ENCODE measurements at places on chromosomes 2 and 18.
A peak's percentile ranks its signal among the peaks of the same experiment; 100 is the strongest.

- DNase-seq, result no peak
Observed at GRCh38 chr2:191506515-191506914, 171.4 kb upstream of the NABP1 start.

DNA sequence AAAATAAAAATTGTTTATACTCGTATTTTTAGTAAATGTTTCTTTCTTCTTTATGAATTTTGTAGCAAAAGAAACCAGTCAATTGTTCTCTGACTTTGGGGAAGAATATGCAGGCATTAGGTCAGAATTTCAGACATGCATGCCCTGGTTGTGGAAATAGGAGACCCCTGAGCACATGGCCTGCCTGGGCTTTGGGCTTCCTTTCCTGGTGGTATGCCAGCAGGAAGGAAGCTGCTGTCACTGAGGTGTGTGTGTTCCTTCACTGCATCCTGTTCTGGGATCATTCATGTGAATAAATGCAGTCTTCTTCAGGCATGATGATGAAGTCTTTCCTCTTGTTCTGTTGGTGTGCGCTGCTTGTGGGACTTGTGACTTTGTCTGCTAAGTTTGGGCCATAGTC lies 920.2 kb upstream of the VRK2 start:
- no peak for DNase-seq

DNA sequence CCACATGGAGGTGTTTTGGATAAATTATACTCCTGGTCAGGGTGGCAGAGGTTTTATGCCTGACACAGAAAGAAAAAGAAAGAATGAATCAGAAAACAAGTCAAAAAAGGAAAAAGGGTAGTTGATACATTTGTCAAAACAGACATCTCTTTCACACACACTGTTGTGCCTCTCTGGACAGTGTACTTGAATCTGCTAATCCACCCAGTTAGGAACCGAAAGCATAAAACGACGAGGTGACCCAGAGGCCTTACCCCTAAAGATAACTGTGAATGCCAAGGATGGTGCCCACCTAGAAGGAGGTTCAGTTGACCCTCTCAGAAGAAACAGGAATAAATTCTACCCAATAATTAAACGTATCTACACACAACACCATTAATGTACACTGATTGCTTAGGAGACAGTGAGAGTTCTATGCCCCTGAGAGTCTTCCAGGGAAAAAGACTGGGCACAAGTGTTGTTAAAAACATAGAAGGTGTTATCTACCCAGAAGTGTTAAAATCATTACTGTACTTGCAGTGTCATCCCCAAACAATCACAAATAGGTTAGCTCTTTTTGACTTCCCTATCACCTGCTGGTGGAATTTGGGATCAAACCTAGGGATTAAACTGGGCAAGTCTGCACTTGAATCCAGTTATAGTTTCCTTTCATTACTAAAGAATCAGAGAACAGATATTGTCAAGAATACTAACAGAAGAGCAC lies 123.2 kb upstream of the DNAJC10 start:
- DNase-seq, result no peak

GRCh38 chr2:166651080-166651675 lies 157.1 kb upstream of the SCN7A start:
- DNase-seq, result peak; percentile 30

- DNase-seq, result peak; percentile 59
Observed at GRCh38 chr2:142872882-142873724, 4.4 kb upstream of the KYNU start.

DNA sequence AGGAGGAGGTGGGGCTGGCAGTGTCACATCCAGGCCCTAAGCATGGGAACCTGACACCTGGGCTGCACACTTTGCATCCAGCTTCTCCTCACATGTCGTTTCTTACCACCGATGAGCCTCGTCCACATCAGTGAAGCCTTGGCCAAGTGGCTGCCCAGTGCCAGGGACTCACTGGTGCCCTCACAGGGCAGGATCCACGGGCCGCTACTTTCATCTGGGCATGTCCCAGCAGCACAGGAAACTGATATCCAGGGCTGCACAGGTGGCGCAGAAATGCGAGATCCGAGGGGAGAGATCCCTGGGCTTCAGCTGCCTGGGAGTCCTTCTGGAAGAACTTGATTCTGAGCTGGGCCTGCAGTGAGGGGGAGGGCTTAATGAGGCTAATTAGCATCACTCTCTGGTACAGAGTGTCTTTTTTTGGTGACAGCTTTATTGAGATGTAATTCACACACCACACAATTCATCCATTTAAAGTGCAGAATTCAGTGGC lies 291.6 kb upstream of the HDAC4 start:
- no peak for DNase-seq

GRCh38 chr2:239274391-239275043 lies 126.3 kb downstream of the HDAC4 start:
- peak; percentile 43 for DNase-seq

DNA sequence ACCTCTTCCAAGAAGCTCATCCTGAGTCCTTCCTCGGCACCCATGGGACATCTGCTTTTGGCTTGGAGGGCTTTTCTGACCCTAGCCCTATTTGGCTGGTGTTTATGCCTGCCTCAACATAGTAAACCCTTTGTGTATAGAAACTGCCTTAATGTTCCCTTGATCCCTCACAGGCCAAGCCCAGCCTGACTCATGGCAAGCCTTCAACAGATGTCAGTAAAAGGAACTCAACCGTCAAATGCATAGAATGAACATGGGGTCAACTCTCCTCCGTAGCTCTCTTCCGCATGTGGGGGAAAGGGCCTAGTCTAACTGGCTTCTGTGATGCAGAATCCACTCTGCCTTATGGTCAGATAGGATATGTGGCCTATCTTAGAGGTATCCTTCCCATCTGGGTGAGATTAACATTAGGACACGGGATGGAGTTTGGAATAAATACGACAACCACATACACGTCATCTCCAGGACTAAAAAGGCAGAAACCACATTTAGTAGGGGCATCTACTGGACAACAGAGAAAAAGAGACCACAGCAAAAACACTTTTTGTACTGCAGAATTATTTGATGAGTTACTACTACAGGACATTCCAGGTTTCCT lies 2.5 kb upstream of the NPAS2 start:
- DNase-seq, result no peak

DNA sequence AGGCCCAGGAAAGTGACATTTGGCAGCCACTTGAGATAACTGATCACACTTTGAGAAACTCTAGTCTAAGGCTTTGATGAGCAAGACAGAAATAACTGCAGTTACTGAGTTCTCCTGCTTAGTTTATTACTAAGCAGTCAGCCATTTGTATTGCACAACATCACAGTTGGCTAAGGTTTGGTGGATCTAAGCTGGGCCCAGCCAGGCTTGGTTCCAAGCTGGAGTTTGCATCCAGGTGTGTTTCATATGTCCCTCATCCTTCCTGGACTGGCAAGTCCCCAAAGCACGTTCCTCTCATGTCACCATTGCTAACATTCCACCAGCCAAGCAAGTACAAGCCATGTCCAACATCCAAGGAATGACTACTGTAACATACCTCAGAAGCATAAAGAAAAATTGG lies 71.3 kb upstream of the ZNF532 start:
- peak; percentile 77 for DNase-seq

GRCh38 chr2:44170311-44170717 lies 1.6 kb downstream of the PPM1B start:
- DNase-seq, result peak; percentile 46

DNA sequence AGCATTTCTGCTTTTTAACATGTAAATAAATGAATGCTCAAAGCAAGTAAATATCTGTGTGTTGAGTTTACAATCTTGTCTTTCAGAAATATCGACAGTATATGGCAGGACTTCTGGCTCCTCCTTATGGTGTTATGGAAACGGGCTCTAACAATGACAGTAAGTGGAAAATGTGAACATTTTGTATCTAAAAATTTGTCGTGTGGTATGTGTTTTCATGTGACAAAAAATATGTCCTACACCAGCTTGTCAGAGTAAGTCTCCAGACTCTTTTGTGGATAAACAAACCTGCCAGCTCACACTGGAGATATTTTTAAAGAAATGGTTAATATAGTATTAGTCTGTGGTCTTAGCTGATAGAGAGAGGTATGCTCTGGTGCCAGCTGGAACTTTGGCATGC lies 157.9 kb upstream of the MAP3K20 start:
- DNase-seq, result no peak

- DNase-seq, result no peak
Observed at GRCh38 chr2:105934467-105934866, 189.8 kb downstream of the NCK2 start.

All from fibroblast of skin of left quadriceps (primary cell).